ENCODE measurements at places on chromosomes 5 and 9.

GRCh38 chr9:116566677-116567488 is 120.2 kb upstream of the TRIM32 start:
- no peak for DNase-seq

DNA sequence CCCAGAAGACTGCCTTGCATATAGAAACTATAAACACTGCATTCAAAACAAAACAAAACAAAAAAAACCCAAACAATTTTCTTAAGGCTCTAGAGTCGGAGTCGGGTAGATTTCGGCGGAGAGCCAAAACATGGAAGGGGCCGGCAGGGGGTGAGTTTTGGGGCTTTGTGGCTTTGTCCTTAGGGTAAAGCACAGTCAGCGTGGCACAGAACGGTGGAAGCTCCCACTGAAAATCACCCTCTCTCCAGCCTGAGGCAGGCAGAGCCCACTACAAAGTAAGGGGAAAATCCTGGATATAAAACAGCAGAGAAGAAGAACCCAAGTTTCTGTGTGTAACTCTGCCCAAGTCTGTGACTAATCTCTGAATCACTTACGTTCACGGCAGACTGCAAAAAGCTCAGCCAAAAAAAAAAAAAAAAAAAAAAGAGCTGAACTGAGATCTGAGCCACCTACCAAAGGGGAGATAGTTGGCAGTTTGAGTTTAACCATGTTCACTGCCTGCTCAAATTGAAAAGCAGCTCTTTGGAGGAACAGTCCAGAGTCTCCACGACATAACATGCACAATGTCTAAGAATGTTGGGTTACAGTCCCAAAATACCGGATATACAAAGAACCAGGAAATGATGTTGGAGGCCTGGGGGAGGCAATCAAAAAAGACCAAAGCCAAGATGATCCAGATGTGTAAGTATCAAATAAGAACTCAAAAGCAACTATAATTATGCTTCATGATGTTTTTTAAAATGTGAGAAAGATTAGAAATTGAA is 26.6 kb upstream of the OR2K2 start:
- no peak for DNase-seq

- no peak for DNase-seq
Measured at GRCh38 chr5:57517250-57517649, 34.6 kb upstream of the ACTBL2 start.

GRCh38 chr9:98971168-98971914 is 27.6 kb downstream of the COL15A1 start:
- DNase-seq = no peak

DNA sequence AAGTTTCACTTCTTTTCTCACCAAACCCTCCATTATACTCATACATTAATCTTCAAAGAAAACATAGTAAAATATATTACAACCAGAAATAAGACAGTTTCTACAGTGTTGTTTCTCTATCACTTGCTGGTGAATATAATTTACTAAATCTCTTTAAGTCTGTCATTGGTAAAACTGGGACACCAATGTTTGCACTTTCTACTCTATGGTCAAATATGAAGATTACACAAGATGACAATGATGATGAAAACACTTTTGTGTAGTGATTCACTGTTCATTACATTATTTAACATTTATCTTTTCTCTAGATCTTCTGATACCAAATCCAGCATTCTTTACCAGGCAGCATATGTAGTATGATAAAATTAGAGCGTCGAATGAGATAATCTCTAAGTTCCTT is 459.1 kb downstream of the DMAC1 start:
- DNase-seq = no peak

DNA sequence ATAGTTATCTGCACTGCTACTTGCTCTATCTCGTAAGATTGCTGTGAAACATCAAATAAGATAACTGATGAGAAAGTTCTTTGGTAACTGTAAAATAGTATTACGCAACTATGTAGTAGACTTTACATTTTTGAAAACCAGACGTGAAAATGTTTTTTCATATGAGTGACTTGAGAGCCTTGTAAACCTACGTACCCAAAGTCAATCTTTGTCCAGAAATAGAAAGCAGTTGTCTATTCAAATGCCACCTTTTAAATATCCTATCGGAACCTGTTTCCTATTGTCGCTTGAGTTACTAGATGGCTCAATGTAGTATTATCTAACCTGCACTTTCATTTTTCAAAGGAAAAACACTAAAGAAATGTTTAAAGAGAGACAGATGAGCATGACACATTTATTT is 1.6 kb downstream of the FNIP1 start:
- DNase-seq = no peak

GRCh38 chr5:161105525-161105924 is 253.5 kb upstream of the ATP10B start:
- DNase-seq = no peak

DNA sequence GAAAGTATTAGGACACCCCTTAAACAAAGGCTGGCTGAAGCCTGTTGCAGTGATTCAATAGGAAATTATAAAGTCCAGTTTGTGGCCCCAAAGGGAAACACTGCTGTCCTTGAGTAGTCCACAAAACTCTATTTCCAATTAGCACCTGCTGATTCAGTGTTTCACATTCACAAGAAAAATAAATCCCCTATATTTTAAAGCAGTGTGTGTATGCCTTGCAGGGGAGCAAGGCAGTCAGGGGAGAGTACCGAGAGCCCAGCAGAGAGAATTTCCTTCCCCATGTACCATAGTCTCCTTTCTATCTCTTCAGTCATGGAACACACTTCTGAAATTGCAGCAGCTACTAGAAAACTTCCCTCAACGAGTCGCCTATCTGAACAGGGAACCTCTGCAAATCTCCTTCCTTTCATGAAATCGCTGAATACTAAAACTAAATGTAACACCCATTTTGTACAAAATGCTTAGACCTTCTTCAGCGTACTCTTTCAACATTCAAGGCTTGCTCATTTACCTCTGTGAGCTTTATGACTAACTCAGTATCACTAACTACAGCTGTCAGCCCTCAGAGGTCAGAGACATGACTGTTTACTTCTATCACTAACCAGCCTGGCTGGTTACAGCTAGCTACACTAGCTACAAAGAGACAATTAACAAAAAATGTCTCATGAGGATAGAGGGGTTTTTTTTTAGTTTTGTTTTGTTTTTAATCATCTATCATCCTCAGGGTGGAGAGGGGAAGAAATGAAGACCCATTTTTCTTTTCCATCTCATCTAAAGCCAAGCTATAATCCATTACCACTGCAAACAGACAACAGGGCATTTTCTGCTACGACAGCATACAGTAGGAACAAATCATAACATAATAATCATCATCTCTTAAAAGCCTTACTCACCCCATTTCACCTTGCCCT is 188.7 kb downstream of the EBF1 start:
- DNase-seq = no peak

DNA sequence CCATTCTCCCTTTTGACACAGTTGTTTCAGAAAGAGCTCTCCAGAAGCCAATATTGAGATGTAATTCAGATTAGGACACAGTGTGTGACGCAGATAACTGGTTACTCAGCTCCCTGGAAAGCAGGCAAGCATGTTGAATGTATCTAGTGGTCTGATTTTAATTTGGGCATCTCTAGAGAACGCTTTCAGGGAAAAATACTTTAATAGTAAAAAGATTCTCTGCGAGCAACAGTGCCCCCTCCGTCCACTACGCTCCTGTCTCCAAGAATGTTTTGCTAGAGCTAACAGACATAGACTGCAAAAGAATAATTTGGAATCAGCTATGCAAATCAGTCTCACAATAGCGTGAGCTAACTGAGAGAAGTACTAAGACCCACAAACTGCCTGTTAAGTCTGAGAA is 23.3 kb downstream of the CFAP90 start:
- no peak for DNase-seq

DNA sequence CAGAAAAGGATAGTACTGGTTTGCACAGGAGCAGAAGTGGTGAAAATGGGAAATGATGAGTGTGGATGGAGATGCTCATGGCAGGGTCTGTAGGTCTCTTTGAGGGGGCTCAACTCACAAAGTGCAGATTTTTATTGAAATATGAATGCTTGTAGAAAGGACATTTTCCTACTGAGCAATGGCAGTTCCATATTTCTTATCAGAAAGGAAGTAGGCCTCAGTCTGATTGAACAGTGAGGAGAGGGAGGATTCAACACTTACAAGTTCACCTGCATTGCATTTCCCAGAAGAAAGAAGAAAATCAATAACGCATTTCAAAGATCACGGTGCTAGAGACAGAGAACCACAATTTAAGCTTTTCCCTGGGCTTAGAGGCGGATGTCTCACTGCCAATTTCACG is 49.2 kb downstream of the ANXA2R start:
- DNase-seq = no peak

GRCh38 chr9:114396558-114397218 is 8.9 kb upstream of the AKNA start:
- no peak for DNase-seq

DNA sequence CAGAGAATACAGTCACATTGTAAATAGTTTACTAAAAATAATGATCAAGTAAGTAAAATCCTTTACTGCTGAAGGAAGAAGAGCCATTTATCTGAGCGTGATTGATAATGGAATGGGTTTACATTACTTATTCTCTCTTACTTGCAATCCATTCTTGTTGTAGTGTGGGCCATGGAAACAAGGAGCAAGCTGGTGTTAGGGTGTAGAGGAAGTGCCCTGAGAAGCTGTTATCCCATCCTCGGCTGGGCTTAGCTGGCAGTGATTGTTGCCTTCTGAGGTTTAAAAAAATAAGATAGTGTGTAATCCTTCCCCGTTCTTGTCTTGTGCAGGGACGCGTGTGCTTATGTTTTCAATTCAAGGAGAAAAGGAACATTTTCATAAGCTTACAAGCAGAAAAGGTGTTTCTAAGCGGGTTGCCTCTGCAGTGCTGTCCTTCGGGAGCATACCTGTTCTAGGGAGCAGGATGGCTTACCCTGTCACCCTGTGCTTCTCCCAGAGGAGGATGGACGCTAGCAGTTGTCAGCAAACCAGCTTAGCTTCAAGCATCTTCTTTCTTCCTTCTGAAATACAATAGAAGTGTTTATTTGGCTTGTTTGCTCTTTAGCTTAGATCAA is 188.3 kb downstream of the ARHGEF28 start:
- peak; percentile 54 for DNase-seq

DNA sequence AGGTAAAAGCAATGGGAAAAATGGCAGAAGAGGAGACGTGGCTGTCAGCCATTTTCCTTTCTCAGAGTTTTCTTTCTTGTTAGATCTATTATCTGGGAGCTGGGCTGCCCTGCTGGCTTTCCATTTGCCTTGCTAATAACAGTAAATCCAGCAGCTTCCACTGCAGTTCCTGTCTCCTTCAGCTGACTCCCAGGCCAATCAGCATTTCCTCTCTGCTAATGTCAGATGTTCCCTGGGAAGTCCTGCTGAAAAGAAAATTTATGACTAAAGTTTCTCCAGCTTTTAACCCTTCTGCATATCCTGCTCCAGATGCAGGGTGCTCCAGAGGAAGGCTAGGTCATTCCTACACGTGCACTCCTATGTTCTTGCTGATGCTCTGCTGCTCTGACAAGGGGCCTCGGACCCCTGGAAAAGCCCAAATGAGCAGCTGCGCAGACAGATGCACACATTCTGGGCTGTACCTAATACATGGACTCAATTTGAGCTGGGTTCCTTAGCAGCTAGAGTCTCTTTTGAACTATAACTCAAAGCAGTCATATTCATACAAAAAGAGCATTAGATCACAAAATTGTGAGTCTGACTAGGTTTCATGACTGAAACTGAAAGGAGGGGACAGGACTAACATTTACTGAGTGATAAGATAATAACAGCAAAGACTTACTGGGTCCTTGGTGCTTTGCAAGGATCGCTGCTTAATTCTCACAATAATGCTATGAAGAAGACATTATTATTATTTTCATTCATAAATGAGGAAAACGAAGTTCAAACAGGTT is 182.2 kb downstream of the MAPKAP1 start:
- DNase-seq = no peak

GRCh38 chr5:142179776-142180387 is 71.3 kb downstream of the NDFIP1 start:
- DNase-seq = no peak

GRCh38 chr9:122807271-122807900 is 7.5 kb downstream of the OR1K1 start:
- no peak for DNase-seq

GRCh38 chr5:37951946-37952721 is 112.3 kb upstream of the GDNF start:
- no peak for DNase-seq

DNA sequence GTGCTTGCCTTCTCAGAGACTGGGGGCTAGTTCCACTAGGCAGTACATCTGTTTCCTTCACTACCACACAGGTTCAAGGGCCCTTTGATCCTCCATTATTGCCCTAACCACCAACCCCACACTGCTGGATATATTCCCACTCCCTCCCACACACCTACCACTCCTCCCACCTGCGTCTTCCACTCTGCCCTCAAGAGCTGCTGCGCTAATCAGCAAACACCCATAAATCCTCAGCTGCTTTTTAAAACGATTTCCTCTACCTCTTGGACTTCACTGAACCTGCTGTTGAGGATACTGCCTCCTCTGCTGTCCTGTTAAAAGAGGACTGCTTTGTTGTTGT is 120.9 kb downstream of the MAPKAP1 start:
- no peak for DNase-seq

DNA sequence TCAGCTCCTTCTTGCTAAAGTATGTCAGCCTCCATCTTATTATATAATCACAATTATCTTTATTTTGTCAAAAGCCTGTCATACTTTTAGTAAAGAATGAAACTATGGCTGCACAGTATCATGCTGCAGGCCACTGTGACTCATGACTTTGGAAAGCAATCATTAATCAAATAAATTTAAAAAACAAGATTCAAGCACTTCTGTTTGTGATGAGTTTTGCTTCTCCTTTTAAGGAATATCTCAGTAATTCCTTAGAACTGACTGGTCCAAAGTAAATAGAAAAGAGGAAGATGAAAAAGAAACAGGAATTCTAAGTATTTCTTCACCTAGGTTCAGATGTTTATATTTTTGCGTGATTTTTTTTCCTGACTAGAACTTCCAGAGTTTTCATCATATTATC is 83.1 kb downstream of the EDIL3 start:
- no peak for DNase-seq

DNA sequence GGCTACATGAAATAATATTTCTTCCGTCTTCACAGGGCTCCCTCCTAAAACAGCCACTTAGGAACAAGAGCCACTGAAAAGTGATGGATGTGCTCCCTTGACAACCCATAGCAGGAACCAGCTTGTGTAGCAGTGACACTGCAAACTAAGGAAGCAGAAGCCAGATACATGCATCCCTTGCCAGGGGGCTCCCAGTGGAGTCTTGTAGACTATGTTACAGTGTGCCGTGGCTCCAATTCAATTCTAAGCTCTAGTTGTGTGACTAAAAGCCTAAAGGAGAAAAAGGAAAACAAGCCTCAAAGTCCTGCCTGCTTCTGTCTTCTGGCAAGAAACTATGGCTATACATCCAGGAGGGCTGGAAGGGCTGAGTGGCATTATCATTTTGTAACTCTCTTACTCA is 12.2 kb upstream of the TAF1L start:
- DNase-seq = no peak

DNA sequence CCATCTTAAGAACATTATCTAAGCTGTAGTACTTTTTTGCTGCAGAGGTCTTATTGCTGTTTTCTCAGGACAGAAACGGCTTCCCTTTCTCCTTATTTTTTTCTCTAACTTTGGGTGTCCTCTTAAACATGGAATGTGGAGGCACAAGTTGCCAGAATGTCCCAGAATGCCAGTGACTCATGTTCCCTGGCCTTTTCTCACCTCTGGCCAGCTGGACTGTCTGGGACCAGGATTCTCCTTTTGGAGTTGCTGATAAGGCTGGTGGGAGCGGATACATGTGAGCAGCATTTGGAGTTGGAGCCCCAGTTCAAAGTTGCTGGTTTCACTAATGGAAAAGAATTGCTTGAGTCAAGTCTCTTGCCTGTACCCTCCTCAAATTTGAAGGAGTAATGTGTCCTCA is 112.8 kb downstream of the ARHGAP26 start:
- no peak for DNase-seq
